ENCODE measurements at places on chromosomes 5 and 9.
A peak's percentile ranks its signal among the peaks of the same experiment; 100 is the strongest.

GRCh38 chr9:112925058-112925641 lies 34.5 kb upstream of the SLC46A2 start:
- DNase-seq, result no peak

DNA sequence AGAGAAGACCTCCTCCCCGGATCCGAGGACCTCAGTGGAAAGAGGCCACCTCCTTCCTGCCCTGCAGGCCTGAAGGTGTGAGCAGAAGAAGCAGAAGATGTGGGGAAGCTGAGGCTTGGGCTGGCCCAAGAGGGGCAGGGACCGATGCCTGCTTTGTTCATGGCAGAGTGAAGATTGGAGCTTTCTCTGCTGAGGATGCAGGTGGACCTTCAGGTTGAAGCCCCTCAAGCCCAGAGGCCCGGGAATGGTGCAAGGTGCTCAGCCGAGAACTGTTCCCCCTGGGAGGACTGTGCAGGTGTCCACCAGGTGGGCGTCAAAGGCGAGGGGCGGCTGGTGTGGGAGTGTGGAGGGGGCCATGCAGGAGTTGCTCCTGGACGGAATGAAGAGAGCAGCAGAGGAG lies 277.9 kb upstream of the IRX2 start:
- no peak for DNase-seq

GRCh38 chr9:125091121-125091520 lies 52.2 kb downstream of the SCAI start:
- DNase-seq, result no peak

DNA sequence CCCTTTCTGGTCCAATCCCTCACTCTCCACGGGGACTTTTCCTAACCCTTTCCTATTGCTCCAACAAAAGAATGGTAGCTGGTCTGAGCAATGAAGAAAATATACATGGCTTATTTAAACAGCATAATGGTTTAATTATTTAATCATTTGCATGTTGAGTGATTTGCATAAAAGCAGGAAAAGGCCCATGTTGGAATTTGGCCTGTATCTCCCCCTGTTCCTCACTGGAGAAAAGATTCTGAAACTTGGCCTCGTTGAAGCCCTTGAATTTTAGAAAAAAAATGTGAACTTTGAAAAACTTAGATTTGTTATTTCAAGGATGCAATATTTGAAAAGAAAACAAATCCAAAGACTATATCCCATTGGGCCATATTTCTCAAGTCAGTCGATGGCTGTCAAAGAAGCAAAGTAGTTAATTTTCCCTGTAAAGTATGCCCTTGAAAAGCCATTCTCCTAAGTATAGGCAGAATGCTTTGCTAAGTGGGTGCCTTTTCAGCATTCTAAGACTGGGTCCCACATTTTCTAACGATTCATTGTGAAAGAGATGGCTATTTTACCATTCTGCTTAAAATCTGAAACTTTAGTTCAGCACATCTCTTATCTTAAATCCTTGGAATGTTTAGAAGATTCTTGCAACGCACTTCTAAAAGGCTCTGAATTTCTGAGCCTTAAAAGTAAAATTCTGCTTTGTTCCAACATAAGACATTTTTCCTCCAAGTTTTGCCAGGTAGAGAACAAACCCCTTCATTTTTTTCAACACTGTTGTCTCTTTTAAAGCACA lies 428.8 kb downstream of the ARHGEF28 start:
- no peak for DNase-seq

- DNase-seq, result no peak
These were observed 52.1 kb upstream of the FAM169A start for GRCh38 chr5:74918232-74918669.

GRCh38 chr5:119019949-119020348 lies 31.6 kb upstream of the DTWD2 start:
- DNase-seq, result no peak

DNA sequence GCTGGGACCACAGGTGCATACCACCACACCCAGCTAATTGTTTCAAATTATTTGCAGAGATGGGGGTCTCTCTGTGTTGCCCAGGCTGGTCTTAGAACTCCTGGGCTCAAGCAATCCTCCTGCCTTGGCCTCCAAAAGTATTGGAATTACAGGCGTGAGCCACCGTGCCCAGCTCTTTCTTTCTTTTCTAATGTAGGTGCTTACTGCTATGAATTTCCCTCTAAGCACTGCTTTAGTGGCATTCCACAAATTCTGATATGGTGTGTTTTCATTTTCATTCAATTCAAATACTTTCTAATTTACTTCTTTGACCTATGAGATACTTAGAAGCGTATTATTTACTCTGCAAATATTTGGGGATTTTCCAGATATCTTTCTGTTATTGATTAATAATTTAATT lies 14.9 kb downstream of the HMGXB3 start:
- DNase-seq, result no peak

- no peak for DNase-seq
These were observed 34.0 kb downstream of the NDST1 start for GRCh38 chr5:150541895-150542294.

- DNase-seq, result no peak
These were observed 133.4 kb upstream of the OTULINL start for GRCh38 chr5:14447958-14448911.

DNA sequence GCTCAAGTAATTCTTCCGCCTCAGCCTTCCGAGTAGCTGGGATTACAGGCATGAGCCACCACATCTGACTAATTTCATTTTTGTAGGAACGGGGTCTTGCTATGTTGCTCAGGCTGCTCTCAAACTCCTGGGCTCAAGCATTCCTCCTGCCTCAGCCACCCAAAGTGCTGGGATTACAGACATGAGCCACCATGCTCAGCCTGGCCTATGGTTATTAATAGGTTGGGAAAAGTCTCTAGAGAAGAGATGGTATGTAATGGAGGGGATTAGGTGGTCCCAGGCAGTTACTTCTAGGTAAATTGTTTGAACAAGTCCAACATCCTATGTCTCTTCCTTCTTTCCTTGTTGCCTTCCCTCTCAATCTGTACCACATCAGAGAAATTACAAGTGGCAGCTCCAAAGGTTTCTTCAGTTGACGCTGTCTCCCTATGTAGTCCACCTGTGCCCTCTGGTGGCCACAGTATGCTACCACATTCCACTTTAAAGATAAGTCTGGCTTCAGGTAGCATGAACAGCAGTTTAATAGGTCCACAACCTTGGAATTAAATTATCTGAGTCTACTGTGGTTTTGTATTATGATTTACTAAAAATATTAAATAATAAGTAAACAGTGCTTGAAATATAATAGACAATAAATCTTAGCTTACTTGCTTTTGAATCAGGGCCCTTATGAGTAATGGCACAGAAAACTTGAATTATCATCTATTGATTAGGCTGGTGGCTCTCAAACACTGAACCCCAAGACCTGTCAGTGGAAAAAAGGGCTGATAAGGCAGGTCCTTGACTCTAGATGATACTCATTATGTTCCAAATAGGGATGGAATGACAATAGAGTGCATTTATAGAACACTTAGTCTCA lies 9.7 kb downstream of the TIGD6 start:
- peak; percentile 2 for DNase-seq

DNA sequence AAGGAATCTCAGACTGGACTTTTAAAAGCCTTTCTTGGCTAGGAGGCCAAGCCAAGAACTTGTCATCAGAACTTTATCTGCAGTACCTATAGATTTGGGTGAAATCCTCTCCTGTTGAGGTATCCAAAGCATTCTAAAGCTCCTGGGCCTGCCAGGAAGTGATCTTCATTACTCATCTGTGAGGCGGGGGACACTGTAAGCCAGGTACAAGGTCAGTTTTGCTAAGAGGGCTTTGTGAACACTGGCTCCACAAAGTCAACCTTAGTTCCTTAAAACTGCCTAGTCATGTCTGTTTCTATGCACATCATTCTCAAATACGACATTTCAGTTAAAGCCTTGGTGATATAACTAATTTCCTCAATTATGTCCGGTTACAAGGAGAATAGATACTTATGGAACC lies 236.7 kb downstream of the PIK3R1 start:
- no peak for DNase-seq

- DNase-seq, result no peak
These were observed 230.0 kb upstream of the EFNA5 start for GRCh38 chr5:107900721-107901120.

- DNase-seq, result no peak
These were observed 80.0 kb downstream of the TMEM215 start for GRCh38 chr9:32863291-32863690.

GRCh38 chr5:4540375-4541173 lies 599.6 kb upstream of the ADAMTS16 start:
- DNase-seq, result no peak

GRCh38 chr5:140253985-140254384 lies 48.9 kb downstream of the PFDN1 start:
- DNase-seq, result no peak
